ENCODE measurements at places on chromosomes 7 and 10.
A peak's percentile ranks its signal among the peaks of the same experiment; 100 is the strongest.

GRCh38 chr10:10658172-10658785 lies 359.4 kb upstream of the CELF2 start:
- DNase-seq = no peak

GRCh38 chr7:22799633-22800032 lies 23.0 kb downstream of the TOMM7 start:
- no peak for DNase-seq

DNA sequence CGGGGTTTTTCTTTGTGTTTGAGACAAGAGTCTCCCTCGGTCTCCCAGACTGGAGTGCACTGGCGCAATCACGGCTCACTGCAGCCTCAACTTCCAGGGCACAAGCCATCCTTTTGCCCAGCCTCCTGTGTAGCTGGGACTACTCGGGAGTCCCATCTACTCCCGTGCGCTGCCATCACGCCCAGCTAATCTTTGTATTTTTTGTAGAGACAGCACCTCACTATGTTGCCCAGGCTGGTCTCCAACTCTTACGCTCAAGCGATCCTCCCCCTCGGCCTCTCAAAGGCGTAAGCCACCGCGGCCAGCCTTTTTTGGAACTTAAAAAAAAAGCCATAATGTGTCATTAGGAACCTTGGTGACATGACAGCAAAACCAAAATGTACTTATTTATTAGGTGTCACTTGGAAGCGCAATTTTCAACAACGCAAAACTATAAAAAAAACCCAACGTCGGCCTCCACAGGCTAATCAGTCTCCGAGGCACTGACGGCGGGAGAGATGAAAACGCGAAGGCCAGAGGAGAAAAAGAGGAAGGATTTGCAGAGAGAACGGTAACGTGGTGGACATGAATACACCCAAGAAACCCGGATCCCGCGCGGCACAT lies 911 bp upstream of the HNRNPH3 start:
- peak; percentile 59 for DNase-seq

GRCh38 chr10:5609952-5610616 lies 56.3 kb downstream of the ASB13 start:
- DNase-seq = no peak

DNA sequence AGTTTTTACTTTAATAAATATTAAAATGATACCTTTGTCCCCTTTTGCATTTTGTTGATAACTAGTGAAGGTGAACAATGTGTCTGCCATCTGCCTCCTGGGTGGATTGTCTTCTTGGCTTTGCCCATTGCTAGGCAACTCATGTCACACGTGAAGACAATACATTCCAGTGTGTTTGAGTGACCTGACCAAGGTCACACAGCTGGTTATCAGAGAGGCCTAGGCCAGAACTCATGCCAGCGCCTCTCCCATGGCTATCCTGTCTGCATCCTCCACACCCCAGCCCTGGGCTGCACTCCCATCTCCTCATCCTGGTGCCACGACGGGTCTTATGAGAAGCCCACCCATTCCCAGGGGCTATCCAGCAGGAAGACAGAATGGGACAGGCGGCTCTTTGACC lies 108.7 kb downstream of the PLCE1 start:
- DNase-seq = no peak

- no peak for DNase-seq
These were observed 80.2 kb downstream of the VWDE start for GRCh38 chr7:12323415-12323814.

DNA sequence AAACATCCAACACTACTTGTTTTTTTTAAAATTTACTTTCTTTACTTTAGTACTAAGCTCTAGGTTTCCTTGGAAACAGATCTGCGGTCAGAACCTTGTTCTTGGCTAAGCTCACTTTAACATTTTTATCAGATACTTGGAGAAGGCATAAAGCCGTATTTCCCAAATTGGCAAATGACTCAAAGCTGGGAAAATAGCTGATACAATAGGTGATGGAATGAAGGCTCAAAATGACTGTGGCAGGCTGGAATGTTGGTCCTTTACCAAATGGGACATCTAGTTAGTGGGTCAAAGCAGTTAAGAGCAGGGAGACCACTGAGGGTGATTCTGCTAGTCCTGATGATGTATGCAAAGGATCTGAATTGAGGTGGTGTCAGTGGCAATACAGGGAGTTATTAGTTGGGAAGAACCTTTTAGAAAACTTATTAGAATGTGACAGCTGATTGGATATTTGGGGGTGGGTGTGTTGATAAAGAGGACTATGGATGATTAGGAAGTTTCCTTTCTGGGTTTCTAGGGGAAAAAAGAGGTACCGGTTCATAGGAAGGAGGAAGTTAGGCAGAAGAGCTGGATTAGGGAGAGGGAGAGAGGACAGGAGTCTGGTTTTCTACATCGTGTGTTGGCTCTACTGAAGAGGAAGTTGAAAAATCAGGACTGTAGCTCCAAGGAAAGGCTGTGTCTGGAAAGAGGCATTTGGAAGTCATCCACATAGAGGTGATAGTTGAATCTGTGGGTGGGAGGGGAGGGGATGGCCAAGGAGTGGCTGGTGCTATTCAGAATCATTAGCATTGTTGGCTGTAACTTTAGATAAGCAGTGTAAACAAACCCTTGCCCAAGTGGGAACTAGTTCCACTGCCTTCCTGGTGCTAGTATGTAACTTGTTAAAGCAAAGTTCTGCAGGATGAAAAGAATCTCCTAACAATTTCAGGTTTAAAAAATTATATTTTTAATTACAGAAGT lies 13.1 kb downstream of the PLCE1 start:
- no peak for DNase-seq

DNA sequence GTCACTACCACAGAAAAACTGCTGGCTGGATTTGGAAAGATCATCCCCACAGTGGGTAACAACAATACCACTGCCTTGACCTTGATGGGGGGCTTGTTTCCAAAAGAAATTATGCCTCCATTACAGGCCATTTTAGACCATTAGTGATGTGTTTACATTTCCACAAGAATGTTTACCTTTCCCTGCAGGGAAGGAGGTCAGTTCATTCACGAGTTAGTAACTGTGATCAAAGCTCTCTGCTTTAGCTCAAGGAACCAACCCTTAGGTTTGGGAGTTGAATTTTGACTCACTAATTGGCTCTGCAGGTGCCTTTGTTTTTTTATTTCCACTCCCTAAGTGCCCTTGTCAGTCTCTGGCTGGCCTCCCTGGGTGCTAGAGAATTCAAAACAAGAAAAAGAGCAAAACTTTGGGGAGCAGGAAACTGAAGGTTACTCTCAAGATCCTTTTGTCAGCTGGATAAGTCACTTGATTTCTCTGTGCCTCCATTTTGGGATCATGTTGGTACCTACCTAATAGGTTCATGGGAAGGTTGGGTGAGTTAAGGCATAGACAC lies 41.1 kb upstream of the NUPR2 start:
- no peak for DNase-seq

DNA sequence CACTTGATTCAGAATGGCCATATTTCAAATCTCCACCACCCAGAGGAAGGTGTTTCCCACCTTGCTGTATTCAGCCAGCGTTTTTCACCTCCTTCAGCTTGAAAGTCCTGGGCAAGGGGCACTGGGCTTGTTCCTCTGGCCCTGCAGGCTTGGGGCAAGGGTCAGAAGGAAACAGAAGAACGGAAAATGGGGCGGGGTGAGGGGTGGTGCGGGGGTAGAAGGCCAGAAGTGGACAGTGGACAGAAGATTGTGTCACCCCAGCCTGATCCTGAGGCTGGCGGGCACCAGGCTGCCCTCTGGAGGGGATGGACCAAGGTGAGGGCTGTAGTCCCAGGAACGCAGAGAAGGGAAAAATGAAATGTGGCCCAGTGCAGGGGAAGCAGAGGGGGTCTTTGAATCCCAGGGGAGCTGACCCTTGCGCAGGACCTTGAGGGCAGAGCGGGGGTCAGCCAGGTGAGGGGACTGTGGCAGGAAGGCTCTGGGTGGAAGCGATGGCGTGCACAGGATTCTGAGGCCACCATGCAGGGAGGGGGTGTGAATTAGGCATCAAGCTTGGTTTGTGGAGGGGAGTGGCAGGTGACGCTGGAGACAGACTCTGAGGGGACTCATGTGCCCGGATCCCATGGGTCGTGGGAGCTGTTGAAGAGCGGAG lies 23.0 kb downstream of the TMEM120A start:
- DNase-seq = no peak

GRCh38 chr7:33108554-33109004 lies 625 bp downstream of the RP9 start:
- no peak for DNase-seq

DNA sequence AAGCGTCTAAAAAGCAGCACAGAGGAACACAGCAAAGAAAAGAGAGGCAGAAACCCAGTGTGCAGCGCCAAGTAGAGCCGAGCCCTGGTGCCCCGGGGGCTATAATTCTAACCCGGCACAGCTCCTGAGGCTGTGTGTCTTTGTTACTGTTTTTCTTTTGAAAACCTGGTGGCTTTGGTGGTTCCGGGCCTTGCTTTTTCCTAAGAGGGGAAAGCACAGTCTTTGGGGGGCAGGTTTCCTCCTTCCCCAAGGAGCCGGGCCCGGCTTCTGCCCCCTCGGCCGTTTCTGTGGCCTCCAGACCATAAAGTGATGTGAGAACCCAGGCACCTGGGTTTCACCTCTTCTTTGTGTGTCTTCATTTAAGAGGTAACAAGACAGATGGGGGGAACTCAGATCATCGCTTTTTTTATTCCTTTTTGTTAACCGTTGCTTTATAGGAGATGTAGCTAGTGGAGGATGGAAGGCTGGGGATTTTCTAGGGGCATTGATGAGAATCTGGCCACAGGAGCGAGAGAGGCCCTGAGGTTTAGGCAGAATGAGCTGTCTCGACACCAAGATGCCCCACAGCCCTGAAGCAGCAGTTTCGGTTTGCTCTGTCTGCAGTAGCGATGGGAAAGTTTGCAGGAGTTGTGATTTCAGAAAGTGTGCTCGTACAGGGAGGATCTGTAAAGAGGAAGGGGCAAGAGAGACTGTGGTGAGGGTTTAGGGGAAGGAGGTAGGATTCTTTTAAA lies 367.8 kb upstream of the GALNT17 start:
- DNase-seq = no peak

DNA sequence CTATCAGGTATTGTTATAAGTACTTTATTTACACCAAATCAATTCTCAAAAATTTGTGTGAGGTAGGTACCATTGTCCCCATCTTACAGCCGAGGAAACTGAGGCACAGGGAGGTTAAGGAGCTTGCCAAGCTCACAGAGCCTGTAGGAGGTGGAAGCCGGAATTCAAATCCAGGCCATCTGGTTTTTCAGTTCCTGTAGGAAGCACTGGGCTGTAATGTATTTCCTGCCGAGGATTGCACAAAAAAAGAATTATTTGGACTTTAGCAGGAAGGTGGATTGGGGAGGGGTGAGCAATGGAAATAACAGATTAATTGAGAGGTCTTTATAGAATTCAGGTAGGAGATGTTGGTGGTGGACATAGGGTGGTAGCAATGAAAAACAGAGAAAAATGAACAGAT lies 315.3 kb upstream of the AUTS2 start:
- DNase-seq = no peak

DNA sequence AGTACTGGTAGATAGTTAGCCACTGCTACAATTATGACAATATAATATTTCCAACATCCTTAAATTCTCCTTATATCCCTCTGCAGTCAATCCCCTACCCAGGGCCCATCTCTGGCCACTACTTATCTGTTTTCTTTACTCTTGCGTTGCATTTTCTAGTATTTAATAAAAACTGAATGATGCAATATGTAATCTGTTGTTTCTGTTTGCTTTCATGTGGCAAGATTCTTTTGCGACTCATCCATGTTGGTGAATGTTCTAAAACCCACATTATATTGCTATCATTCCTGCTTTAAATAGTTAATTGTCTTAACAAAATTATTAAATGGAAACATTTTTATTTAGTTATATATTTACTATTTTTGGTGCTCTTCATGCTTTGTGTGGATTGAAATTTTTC lies 338.5 kb downstream of the MDFIC start:
- DNase-seq = no peak

DNA sequence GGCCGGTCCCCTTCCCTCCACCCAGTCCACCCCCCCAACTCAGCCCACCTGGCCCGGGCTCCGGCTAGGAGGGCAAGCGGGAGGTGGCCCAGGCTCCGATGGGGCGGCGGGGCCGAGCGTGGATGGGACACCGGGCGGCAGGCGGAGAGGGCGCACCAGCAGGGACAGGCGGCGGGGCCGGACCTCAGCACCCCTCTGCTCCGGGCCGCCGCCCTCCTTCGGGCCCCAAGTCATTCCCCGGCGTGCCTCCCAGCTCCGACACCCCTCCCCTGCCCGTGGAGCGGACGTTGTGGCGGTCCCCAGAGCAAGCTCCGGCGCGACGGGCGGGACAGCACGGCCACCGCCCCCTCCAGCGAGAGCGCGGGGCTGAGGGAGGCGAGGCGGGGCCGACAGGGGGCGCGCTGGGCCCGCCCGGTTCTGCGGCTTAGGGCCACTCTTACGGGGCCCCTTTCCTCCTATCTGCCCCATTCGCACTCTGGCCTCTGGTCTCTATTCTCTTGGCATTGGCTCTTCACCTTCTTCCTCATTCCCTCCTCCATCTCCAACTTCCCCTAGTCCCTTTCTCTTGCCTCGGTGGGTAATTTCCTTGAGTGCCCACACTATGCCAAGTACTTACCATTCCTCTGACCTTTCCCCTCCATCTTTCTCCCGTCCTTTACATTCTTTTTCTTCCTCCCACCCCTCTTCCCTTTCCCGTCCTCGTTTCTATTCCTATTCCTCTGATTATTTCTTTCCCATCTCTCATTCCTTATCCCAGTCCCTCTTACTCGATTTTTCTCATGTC lies 701 bp upstream of the GBX1 start:
- peak; percentile 52 for DNase-seq

GRCh38 chr10:79105150-79105739 lies 36.5 kb downstream of the ZMIZ1 start:
- DNase-seq = no peak

GRCh38 chr10:122461367-122461728 lies at the start of gene HTRA1:
Gene HTRA1 (plus strand): TSS chr10:122461553. CDS start chr10:122461653, 100 bp downstream.
- DNase-seq = peak; percentile 87

DNA sequence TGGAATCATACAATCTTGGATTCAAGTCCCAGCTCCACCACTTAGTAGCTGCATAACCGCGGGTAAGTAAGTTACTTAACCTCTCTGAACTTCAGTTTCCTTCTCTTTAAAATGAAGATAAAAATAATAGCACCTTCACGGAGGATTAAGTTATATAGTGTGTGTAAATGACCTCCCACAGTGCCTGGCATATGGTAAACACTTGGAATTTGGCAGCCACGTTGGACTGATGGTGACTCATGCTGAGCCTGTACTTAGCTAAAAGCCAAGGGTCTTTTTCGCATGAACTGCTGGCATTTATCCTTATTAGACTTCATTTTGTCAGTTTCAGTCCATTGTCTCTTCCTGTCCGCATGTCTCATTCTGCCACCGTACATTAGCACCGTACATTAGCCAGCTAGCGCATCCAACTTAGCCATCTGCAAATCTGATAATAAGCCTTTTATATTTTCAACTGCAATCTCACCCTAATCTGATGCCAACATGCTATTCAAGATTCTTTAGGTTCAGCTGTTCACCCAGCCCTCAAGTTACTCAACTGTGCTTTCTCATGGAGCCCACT lies 11.2 kb downstream of the SLC13A4 start:
- DNase-seq = no peak
